ENCODE measurements at places on chromosomes 4 and X.
A peak's percentile ranks its signal among the peaks of the same experiment; 100 is the strongest.

GRCh38 chr4:3868211-3869173, 102.3 kb downstream of the ADRA2C start:
- no peak for DNase-seq

DNA sequence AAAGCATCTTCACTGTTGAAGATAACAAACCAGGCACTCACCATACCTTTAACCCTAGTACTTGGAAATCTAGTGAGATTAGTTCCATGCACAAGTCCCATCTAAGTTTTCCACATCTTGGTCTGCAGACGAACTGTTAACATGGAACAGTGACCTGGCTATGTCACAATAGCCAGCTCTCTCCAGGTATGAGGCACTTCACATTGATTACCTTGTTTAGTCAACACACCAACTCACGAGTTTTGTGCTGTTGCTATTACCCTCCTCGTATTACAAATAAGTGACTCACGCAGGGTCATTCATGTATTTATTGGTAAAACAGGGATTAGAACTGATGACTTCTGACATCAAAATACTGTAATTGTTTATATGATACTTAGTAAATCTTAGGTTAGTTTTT, 36.4 kb upstream of the FRAS1 start:
- DNase-seq = no peak

DNA sequence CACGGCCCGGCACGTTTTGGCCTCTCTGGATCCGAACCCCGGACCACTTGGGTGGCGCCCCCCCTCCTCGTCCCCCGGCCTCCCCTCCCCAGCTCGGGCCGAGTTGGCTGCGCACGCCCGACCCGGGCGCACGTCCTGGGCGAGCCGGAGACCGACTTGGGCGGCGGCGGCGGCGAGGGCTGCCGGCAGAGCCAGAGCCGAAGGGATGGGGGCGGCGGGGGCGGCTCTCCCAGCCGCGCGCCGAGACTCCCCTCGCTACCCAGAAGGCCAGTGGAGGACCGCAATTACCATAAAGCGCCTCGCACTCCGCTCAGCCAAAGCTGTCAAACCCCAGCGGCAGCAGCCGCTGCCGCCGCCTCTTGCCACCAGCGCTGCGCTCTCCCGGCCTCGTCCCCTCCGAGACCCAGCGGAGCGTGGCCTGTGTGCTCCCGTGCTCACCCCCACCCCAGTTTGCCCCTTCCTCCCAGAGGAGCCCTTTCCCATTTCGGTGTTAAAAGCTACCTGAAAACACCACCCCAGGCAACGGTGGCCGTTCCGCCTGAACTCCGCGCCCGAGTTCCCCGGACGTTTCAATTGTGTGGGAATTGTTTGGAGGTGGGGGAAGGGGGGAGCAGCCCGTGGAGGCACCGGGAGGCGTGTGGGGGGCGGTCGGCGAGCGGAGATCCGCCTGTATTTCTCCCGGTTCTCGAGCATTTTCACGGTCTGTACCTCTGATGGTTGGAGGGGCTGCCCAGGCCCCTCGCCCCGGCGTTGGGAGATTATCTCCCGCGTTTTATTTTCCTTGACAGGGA, 701 bp upstream of the BCOR start:
- DNase-seq = no peak

DNA sequence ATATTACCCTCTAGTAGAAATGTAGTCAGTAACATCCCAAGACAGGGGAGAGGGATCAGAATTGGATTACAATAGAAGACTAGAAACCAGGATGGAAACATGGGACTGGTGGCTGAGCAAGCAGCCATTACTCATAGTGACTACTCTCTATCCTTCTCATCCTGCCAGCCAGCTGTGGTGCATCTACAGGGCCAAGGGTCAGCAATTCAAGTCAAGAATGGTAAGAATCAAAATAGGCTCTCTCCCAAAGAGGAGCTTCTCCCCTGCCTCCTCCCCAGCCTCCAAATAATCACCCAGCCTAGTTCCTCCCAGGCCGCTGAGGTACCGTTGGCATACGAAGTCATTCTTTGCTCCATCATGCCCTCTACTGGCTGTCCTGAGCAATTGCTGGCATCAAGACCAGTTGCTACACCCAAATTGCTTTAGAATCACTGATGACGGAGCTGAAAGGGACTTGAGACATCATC, 19.4 kb downstream of the AWAT2 start:
- DNase-seq = peak; percentile 15

DNA sequence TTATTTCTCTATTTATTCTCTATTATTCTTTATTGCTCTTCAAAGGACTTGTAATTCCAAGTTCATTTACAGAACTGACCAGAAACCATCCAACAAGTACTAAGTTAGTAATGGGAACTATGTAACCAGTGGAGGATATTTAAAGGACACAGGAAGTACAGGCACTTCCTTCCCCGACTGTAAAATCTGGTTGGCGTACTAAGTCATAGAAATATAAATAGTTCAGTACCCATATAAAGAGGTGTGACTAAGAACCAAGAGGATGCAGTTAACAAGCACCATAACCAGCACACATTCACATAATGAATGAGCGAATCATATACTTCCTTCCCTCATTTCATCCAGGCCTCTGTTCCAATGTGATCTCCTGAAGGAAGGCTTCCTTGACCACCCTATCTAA, 3.6 kb upstream of the EIF4E start:
- no peak for DNase-seq

- no peak for DNase-seq
These were observed 66.0 kb upstream of the ADRA2C start for GRCh38 chr4:3700223-3700622.

- no peak for DNase-seq
These were observed at the start of gene STS for GRCh38 chrX:7147413-7147977. Gene STS, plus strand, starts transcription at chrX:7147712. Its CDS starts 105,488 bp downstream, at chrX:7253200.
